Adipocyte (in vitro differentiated cells): ENCODE measurements at places on chromosomes 3 and 15.

- no peak for DNase-seq
These were observed 586.9 kb upstream of the DPPA4 start for GRCh38 chr3:109924196-109924595.

DNA sequence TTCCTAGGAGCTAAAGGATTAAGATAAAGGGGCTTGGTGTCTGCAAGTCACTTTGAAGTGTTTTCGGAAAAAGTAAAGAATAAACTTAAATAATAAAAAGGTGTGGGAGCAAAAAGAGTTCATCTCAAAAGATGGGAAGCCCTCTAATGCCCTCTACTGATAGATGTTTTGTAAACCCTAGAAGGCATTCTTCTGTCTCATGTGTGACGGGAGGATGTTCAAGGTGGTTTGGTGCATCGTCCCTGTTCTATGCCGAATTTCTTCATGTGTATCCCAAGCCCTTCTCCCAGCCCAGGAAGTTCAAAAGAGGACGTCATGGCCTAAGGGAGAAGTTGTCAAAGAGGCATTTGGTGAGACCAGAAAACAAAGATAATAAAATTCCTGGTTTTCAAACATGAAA is 37.2 kb downstream of the CCK start:
- DNase-seq: peak; percentile 34

DNA sequence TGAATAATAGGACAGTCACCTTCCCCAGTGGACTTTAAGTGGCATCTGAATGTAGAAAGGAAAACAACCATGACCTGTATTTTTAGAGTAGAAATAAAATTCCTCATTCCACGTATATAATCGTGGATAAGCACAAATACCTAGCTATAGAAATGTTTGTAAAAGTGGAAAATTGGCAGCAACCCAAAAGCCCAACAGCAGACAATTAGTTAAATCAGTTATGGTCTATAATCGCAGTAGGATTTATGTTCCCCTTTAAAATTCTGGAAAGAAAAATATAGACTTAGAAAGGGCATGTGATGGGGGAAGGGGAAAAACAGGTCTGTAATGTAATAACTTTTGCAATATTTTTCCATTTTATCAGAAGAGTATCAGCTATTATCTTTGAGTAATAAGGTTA is 241.9 kb upstream of the ST8SIA2 start:
- DNase-seq: no peak

DNA sequence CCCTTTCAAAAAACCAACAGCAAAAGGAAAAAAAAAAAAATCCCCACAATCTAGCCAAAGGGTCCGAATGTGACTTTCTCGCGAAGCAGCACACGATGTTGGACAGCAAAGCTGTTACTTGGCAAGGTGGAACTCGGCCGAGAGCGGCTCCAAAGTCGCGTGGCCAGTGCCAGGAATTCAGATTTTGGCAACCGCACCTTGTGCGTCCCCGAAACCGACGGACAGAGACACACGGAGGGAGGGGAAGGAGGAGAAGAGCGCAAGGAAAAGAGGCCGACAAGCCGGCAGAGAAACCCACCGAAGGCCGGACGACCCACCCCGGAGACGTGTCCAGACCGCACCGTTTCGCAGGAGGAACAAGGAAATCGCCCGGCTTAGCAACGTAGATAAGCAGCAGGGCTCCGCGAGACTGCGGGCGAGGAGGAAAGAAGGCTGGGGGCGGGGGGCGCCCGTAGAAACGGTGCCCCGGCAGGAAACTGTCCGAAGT is 517.3 kb downstream of the MECOM start:
- DNase-seq: peak; percentile 77
